SK-N-MC (cell line): ENCODE measurements at places on chromosomes 11 and 22.

DNA sequence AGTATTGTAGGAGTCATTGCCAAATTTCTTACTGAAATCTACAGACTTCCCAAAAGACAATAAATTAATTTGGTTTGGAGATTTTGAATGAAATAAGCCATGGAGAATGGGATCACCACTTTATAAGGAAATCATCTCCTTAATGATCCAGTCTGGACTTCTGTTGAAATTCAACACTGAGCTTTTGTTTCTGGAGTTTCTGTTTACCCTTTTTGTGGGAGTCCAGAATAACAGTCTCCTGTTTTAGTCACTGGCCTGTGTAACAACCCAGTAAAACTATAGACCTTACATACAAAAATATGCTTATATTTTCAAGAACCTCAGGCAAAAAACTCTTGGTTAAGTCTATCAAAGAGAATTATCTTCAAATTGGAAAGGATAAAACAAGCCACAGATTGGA, 321.7 kb upstream of the PLET1 start:
- no peak for DNase-seq

- DNase-seq: no peak
These were observed 64.4 kb downstream of the MYH9 start for GRCh38 chr22:36323182-36323854.

- DNase-seq: no peak
These were observed 50.5 kb upstream of the TSKU start for GRCh38 chr11:76732643-76733042.

GRCh38 chr22:48395201-48395600, 1432.5 kb downstream of the BRD1 start:
- DNase-seq: no peak

GRCh38 chr11:13955971-13956421, 6.5 kb upstream of the SPON1 start:
- DNase-seq: peak; percentile 18

GRCh38 chr11:110296226-110297075, at the start of gene RDX:
Gene RDX (minus strand): TSS chr11:110296614. CDS start chr11:110279692, 16,922 bp downstream.
- DNase-seq: no peak

DNA sequence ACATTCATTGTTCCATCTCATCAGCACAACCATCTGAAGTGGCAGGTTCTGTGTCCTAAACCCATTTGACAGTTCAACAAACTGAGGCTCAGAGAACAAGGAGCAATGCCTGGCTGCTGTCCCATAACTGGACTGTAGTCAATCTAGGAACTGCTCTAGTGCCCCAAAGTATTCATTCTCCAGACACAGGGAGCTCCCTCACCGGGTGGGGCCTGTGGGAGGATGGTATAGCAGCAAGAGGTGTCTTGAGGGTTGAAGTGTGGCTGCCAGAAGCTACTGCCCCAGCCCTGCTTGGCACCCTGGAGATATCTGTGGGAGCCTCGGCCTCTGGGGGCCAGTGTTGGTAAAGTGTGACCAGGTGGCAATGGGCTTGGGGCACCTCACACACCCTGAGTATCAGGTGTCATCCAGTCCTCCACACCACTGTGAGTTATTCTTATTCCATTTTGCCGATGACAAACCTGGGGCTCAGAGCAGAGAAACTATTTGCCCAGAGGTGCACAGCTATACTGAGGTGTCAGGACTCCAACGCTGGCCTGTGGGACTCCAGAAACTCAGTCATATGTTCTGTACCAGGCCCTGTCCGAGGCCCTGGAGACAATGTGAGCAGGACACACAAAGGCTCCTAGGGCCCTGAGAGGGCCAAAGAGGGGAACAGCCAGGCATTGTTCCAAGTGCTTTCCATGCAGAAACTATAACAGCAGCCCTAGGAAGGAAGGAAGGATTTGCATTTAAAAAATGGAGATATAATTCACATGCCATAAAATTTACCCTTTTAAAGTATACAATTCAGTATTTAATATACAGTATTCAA, 46.0 kb upstream of the KLHL35 start:
- no peak for DNase-seq
